Trophoblast cell (in vitro differentiated cells and primary cell): ENCODE measurements at places on chromosomes 5 and 9.
A peak's percentile ranks its signal among the peaks of the same experiment; 100 is the strongest.

DNA sequence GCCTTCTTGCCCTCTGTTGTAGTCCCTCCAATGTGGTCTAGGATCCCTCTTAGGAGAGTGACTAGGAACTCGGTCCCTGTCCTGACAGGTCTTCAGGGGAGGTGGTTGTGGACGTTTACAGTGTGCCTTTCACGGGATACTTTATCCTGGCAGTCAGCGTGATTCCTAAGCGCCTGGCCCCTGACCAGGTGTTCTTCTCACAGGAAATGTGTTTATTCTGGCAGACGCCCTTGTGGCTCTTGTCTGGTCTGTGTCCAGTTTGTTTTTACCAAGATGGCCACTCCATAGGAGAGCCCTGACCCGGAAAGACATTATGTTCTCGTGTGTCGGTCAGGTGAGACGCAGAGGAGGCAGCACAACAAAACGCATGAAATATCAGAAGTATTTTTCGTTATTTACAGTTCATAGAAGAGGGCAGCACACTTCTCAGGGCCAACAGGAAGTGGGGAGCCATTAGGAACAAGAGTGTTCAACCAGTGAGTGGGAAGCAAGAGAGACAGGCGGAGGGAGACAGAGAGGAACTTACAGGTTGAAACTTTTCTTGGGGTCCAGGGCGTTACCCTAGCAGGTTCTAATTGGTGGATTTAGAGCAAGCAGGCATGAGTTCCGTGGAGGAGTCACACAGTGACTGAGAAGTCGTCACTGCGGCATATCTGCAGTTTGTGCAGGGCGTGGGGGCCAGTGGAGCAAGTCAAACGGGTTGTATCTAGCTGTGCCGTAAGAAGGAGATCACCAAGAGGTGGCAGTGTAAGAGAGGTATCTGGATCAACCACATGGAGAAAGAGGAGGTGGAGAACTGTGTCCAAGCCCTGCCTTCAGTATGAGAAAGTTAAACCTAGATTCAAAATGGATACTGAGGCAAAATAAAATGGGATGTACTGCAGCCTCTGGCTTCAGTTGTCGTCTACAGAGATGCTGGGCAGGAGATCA is 412.9 kb downstream of the ZSWIM6 start:
- DNase-seq = peak; percentile 48

GRCh38 chr5:7420510-7421280 is 24.8 kb downstream of the ADCY2 start:
- DNase-seq = no peak

DNA sequence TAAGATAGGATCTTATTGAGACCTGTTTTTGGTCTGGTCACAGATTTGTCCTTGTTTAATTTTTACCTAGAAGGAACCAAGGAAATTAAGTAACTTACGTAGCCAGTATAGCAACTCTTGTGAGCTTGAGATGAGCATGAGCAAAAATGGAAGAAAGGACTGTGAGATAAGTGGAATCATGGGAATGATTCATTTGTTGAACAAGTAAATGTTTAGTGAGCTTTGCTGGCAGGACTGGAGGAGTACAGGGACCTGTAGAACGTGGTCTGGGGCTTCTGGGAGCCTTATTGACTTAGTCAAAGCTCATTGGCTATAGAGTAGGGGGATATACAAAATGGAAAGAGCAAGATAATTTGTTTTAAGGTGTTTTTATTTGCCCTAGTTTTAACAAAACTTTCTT is 3.0 kb downstream of the RAD23B start:
- DNase-seq = no peak

DNA sequence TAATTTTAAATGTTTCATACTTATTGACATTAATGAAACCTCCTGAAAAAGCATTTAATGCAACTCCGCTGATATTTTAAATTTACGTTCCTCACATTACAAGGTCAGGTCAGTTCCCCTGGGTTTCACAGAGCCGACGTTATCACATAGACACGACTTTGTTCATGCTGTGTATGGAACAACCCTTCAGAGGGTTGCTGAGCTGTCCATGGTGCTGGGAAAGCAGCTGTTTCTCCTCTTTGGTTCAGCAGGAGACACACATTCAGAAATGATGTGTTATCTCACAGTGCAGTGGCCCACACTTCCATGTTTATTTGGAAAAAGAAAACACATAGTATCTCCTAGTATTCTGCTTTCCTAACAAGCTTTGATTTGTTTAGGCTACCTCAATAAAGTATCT is 53.5 kb downstream of the PPP2R2B start:
- peak; percentile 6 for DNase-seq

- DNase-seq = no peak
Observed at GRCh38 chr5:143004361-143005145, 234.4 kb downstream of the ARHGAP26 start.

DNA sequence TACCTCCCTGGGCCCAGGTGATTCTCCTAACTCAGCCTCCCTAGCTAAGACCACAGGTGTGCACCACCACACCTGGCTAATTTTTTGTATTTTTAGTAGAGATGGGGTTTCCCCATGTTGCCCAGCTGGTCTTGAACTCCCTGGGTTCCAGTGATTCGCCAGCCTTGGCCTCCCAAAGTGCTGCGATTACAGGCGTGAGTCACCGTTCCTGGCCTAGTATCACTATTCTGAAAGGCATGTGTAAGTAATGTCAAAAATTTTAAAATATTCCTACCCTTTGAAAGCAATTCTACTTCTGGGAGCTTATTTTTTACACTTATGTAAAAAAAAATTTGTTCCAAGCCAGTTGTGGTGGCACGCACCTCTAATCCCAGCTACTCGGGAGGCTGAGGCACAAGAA is 27.1 kb upstream of the TLE1 start:
- DNase-seq = peak; percentile 70

- no peak for DNase-seq
Observed at GRCh38 chr9:14256588-14256987, 57.4 kb downstream of the NFIB start.

- DNase-seq = peak; percentile 38
Observed at GRCh38 chr9:96331236-96331947, 29.4 kb upstream of the HSD17B3 start.

GRCh38 chr5:14123551-14123950 is 19.6 kb upstream of the TRIO start:
- DNase-seq = peak; percentile 90

DNA sequence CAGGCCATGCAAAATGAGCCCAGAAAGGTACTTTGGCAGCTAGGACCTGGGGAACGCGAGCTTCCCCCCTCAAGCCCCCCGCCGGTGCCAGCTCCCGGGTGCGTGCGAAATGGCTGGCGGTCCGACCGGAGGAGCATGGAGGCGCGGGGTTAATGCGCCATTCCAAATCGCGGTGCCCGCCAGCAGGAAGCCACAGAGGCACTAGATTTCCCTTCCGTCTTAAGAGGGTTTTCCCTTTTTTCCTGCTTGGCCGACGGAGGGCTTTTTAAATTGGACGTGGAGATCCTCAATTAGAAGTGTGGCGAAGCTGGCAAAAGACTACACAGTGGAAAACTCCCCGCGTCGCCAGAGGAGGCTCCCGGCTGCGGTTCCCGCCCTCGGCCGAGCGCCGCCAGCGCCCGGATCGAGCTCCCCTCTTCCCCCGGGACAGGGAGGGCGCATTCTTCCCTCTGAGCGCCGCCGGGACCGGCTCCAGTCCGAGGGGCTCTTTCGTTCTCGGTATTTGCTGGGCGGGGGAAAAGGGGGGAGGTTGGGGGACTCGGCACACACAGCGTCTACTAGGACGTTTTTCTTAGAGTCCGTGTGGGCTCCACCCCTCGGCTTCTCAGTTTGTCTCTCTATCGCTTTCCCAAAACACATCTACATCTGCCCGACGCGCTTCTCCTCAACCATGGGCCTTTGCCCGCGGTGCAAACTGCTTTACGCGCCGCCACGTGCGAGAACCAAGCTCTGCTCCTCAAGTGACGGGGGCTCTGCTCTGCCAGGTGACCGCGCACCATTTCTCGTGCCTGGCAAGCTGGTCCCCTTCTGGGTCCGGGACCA is 3.0 kb downstream of the GDNF start:
- DNase-seq = peak; percentile 20

GRCh38 chr5:17732351-17732923 is 98.2 kb downstream of the TAF11L14 start:
- no peak for DNase-seq

GRCh38 chr5:162091336-162091735 is 23.8 kb downstream of the GABRG2 start:
- DNase-seq = no peak

DNA sequence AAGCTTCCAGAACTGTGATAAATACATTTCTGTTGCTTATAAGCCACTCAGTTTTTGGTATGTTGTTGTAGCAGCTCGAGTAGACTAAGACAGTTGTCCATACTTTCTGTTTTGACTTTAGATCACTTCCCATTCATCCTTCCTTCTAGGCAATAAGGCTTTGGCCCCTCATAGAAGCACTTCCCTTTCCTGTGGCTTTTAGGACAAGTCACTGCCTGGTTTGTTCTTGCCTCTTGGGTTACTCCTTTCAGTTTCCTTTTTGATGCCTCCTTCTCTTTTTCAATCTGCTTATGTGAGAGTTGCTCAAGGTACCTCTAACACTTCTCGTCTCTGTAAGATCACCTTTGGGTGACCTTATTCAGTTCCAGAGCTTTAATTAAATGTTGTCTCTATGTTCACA is 72.4 kb upstream of the NTRK2 start:
- no peak for DNase-seq

- no peak for DNase-seq
Observed at GRCh38 chr5:150180241-150181026, 9.4 kb upstream of the SLC6A7 start.
